ENCODE measurements at places on chromosomes 7 and 10.

- DNase-seq, result peak; percentile 23
These were observed 5.6 kb downstream of the MGAM start for GRCh38 chr7:142001163-142001874.

DNA sequence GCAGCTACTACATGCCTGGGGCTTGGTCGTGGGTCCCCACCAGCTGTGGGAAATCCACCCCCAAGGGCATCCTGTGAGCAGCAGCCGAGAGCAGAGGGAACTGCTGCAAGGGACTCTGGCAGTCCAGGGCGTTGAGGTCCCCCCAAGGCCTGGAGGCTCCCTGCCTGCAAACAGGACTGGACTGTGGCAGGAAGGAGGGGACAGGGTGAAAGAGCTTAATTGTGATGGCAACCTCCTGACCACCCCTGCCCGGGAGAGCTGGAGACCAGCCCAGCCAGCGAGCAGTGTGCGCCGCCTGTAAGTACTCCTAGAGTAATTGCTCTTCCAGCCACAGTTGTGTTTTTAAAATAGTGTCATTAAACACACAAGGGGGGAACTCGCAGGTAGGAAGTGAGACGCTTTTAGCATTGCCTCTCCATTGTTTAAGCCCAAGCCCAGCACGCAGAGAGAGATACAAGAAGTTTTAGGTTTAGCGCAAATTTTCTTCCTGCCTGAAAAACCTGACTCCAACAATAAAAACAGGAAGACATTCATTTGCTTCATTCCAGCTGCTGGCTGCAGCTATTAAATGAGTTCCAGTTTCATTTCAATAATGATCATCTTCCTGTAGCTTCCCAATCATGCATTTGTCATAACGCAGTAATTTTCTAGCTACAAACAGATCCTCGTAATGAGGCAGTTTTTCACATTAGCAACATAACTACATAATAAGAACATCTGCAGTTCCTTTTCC, 111.1 kb downstream of the EBF3 start:
- DNase-seq, result no peak

DNA sequence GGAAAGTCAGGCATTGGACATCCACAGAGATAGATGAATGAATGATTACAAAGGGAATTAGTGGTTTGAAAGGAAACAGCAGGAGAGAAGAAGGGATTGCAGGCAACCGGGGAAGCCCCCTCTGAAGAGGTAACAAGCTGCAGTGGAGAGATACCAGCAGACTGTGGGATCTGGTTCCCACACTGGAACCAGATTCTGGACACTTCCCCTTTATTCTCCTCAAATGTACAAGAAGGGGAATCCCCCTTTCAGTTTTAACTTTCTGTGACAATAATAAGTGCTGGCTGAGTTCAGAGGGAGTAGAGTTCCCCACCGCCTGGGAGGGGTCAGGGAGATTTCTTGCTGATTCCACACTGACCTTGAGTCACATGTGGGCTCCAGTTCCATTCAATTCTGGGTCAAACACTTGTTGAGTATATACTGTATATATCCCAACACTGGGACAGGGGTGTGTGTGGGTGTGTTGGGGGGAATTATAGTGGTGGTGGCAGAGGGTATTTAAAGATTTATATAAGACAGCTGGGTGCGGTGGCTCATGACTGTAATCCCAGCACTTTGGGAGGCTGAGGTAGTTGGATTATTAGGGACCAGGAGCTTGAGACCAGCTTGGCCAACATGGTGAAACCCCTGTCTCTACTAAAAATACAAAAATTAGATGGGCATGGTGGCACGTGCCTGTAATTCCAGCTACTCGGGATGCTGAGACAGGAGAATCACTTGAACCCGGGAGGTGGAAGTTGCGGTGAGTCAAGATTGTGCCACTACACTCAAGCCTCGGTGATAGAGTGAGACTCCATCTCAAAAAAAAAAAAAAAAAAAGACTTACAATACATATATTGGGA, 16.5 kb upstream of the DDIT4 start:
- DNase-seq, result no peak

DNA sequence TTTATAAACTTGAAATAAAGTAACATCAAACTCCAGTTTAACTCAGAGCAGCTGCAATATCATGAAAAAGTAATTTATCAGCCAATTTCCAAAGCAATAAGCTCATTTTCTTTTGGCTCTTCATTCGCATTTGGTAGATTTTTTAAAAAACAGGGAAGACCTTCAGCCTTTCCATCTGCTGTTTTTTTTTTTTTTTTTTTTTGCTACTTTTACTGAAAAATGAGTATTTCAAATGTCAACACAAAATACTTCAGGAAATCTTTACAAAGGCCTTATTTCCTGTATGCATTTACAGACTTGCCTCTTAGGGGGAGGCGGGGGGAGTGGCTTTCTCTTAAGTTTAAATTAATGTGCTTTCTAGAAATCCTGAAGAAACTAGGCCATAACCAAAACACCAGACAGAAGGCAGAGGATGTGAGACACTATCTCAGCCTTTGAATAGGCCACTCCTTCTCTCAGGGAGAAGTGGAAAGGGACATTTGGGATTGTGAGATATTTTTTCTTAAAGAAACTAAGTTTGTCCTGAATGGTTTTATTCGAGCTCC, 91.8 kb downstream of the COL28A1 start:
- no peak for DNase-seq

- DNase-seq, result no peak
These were observed 67.6 kb downstream of the C10orf120 start for GRCh38 chr10:122632031-122632430.

DNA sequence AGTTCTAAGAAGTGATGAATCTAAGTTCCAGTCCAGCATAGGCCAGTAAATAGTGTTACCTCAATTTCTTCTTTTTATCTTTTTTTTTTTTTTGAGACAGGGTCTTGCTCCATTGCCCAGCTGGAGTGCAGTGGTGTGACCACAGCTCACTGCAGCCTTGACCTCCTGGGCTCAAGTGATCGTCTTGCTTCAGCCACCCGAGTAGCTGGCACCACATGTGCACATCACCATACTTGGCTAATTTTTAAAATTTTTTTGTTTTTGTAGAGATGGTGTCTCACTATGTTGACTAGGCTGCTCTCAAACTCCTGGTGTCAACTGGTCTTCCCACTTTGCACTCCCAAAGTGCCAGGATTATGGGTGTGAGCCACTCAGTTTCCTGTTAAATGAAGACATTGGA, 126.6 kb upstream of the LYZL2 start:
- DNase-seq, result no peak

DNA sequence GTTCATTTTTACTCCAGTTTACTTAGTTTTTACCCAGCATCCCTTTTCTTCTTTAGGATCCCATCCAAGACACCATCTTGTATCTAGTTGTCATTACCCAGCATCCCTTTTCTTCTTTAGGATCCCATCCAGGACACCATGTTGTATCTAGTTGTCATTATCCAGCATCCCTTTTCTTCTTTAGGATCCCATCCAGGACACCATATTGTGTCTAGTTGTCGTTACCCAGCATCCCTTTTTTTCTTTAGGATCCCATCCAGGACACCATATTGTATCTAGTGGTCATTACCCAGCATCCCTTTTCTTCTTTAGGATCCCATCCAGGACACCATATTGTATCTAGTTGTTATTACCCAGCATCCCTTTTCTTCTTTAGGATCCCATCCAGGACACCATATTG, 63.4 kb upstream of the GJD4 start:
- no peak for DNase-seq

DNA sequence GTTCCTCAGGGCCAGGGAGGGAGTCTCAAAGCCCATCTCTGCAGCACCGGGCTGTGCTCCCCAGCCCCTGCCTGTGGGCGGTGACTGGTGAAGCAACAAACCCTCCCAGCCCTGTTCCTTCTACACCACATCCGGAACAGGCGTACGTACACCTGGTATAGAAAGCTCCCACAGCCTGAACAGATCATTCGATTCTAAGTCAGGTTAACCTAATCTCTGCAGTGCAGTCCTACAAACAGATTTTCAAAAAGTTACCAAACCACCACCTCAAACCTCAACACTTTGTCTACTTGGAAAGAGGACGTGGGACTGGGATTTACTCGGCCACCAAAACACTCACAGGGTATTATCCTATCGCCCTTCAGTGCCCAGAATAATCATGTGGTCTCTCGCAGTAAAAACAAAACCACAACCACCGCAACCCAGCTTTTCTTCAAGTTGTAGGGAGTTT, 238.4 kb downstream of the DIP2C start:
- no peak for DNase-seq

- DNase-seq, result no peak
These were observed 63.0 kb downstream of the MINDY3 start for GRCh38 chr10:15797346-15797745.

DNA sequence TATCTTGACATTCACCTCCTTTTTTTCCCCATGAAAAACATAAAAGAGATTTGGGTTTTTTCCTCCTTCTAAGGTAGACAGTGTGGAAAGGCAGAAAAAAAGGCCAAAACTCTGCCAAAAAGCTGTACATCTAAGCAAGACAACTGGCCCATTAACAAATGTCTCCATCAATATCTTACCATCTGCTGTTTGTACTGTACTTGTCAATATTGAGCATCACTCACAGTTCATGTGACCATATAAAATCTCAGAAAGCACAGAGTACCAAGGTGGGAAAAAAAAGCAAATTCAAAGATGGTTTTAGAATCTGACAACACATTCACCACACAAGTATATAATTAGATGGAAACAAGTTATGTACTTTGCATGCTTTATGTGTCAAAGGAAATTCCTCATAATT, 52.6 kb downstream of the CACNA2D1 start:
- no peak for DNase-seq

DNA sequence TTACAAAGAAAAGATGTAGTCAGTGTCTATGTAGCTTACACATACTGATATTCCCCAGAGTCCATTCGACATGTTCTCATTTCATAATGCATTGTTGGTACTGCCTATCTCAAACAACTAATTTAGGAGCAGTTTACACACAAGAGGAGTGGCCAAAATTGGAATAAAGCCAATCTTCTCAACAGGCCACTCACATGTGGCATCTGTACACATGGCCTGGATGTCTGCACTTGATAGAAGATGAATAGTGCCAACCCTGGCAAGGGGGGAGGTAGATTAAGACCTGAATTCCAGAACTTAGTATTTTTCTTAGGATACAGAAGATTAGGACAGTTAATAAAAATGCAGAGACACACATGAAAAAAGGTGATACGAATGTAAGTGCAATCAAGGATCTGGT, 125.3 kb upstream of the STARD3NL start:
- DNase-seq, result no peak

DNA sequence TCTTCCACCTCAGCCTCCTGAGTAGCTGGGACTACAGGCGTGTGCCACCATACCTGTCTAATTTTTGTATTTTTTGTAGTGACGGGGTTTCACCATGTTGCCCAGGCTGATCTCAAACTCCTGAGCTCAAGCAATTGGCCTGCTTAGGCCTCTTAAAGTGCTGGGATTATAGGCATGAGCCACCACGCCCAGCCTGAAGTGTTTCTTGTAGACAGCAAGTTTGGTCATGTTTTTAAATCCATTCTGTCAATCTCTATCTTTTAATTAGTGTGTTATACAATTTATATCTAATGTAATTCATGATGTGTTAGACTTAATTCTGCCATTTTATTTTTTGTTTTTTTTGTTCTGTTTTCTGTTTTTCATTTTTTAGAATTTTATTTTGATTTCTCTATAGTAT, 17.2 kb upstream of the MXI1 start:
- DNase-seq, result no peak

DNA sequence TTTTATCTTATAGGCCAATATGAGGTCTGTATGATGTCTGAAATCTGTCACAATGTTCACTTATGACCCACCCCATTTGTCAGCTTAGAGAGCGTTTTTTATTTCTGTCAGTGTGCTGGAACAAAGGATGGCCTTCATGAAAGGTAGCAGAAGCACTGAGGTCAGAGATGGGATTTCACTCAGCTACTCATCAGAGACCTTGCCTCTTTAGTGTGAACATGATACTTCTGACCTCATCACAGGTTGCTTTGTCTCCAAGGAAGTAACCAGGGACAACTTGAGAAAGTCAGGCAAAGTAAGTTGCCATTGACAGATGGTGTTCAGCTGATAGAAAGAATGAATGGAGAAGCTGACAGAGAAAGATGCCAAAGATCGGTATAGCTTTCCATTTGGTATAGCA, 16.3 kb downstream of the YAE1 start:
- DNase-seq, result no peak

GRCh38 chr10:89367529-89367928, 10.3 kb upstream of the IFIT1B start:
- DNase-seq, result no peak

DNA sequence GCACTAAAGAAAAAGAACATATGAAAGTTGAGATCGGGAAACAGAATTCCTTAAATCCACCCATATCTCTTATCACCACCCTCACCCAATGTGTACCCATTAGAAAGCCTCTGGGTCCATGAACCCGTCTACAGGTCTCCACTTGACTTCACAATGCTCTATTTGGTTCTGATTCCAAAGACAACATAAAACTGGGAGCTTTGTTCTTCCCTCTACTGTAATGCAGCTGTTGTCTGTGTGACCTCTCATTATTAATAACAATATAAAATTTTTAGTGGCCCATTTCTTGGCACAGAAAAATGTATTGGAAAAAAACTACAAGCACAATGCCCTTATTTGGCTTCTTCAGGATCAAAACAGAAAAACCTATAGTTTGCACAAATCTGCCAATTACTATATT, 30.0 kb downstream of the DOCK4 start:
- no peak for DNase-seq

DNA sequence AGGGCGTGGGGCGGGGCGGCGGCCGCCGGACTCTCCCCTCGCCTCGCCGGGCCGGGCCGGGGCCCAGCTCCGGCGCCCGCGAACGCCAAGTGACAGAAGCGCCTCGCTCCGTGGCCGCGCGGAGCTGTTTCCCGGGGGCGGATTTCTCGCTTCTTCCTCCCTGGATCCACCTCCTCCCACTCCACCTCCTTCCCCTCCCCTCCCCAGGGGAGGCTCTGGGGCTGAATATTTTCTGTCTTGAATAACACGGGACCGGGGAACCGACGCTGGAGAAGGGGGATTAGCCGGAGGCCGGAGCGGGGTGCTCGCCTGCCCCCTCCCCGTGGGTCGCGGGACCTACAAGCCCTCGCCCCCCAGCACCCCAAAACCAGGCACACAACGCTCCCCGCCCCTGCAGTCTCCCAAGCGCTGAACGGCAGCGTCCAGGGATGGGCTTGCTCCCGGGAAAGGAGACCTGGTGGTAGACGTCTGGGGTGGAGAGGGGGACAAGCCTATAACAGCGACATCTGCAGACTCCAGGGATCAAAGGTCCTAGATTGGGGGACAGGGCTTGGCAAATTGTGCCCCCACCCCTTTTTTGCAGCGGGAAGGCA, at the start of gene ARHGAP21:
Gene ARHGAP21 (minus strand): TSS at position 100 of the 593 bp plus-strand sequence. CDS start 1,988 bp downstream, outside the sequence.
- DNase-seq, result peak; percentile 65
